Stimulated activated CD4-positive, alpha-beta T cell treated with anti-CD3 and anti-CD28 coated beads, Interleukin-1b, Interleukin-23, amount 100 ng/mL, for 4 hours (primary cell): ENCODE measurements at places on chromosomes 12 and 14.

GRCh38 chr12:2453076-2453760 is 341.6 kb upstream of the FKBP4 start:
- DNase-seq, result no peak

DNA sequence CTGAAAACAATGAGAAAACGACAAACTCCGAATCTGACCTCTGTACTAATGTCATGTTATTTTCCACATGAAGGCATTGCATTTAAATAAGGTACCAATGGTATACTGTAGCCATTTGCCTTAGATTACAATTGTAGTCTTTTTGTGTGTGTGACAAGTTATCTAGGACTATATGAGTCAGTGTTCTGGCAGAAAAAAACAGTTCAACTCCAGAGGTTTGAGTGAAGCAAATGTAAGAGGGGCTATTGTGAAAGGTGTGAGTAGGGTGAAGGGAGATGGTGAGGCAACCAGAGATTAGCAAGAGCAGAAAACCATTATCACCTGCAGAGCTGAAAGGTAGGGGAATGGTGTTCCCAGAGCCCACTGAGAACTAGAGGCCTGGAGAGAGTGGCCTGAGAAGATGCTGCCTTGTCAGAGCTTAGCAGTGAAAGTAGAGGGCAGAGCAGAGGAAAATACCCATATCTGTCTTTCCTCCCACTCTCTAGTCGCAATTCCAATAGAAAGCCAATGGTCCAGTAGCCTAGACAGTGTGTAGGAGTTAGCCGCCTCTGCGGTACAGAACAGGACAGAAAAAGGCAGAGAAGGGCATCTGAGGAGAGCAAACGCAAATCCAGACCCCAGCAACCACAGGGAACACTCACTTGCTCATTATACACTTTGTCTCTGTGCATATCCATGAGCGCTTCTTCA is 112.2 kb downstream of the DYRK2 start:
- no peak for DNase-seq

GRCh38 chr14:19947413-19948090 is 16.8 kb downstream of the OR4K1 start:
- no peak for DNase-seq

DNA sequence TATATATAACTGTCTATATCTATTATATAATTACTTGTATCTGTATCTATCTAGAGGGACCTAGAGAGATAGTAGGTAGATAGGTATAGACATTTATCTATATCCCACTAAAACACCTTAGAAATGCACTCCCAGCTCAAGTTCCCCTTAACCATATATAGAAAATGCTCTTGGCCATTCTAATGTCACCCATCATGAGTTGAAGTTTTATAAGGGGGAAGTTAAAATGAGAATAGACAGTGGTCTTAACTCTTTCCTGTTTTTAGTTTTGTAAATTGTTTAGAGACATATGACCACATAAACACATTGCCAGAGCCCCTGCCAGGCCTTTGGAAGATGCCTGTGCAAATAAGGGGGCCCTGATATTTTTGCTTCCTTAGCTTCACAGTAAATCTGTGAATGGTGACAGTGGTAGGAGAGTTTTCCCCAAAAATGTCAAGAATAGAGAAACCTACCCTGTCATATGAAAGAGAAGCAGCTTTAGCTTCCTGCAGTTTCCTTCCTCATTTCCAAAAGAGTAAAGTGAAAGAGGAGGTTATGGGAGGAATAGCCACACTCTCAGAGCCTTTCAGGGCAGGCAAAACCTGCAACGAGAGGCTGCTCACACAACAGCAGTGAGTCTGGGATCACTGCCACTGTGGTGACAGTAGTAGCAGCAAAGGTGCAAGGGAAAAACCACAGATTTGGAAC is 45.5 kb downstream of the MGST1 start:
- no peak for DNase-seq

DNA sequence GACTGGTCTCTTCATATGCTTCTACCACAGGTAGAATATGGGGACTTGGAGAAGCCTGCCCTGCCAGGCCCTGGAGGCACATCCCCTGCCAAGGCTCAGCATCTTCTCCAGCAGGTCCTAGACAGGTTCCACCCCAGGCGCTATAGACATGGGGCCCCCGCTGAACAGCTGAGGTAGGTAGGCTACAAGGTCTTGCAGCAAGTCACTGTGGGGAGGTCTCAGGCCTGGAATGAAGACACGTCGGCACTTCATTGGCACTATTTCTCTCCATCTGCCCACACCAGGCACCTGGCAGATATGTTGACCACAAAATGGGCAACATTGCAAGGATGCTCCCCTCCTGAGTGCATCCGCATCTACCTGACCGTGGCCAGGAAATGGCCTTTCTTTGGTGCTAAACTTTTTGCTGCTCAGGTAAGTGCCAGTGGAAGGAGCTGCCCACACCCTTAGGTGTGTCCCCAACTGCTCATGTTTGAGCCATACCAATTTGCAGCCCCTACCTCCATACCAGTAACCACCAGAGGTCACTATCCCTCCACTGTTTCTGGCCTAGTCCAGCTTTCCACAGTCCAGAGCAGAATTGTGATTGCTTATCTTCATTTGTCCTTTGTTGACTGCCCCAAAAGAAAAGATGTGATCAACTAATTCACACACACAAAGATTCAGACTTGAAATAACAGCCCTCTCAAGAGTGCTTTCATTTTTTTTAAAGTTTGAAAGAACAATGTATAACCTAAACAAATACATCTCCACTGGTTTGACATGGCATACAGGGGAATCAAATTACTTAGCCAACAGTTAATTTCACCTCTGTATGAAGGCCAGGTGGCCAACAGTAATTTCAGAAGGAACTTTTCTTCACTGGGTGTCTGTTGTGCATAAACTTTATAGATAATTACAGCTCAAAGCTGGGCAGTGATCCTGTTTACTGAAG is 16.1 kb downstream of the PIGH start:
- DNase-seq, result peak; percentile 18

GRCh38 chr14:93109572-93110481 is 5.9 kb downstream of the ITPK1 start:
- no peak for DNase-seq

- DNase-seq, result no peak
These were observed 408.0 kb downstream of the ZFP36L1 start for GRCh38 chr14:68384881-68385280.

DNA sequence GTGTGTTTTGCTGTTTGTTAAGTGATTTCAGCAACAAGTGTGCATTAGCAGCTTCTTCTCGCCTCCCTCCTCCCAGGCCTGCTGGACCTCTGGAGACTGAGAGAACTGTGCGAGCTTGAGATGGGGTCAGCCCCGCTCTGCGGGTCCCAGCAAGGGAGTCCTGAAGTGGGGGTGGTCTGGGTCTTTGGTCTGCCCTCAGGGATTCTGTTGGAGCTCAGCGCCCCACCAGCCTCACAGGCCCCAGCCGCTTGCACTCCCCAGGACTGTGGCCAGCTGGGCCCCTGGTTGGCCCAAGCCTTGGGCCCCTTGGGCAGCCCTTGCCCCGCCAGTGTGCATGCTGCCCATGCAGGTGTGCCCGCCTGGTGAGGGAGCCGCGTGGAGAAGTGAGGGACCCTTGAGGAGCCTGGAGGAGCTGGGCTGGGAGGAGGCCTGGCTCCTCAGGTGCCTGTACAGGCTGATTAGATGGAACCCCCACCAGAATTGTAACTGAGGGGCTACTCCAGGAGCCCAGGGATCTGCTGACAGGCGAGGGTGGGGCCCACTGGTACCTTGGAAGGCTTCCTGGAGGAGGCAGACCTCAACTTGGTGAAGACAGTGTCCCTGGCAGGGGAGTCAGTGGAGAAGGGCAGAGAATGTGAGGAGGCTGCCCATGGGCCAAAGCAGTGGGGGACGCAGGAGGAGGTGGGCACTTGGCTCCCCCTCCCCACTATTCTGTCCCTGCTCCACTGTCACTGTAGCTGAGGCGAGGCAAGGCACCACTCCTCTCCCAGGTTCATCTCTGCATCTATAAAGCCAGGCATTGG is 56.7 kb downstream of the BEGAIN start:
- DNase-seq, result no peak

- DNase-seq, result no peak
These were observed 17.6 kb downstream of the MON2 start for GRCh38 chr12:62484233-62484632.

- DNase-seq, result no peak
These were observed 64.7 kb upstream of the ZFP36L1 start for GRCh38 chr14:68857516-68858070.

- DNase-seq, result no peak
These were observed 280.2 kb downstream of the PDZRN4 start for GRCh38 chr12:41468341-41468740.

GRCh38 chr14:21185491-21185890 is 29.6 kb upstream of the OR5AU1 start:
- no peak for DNase-seq

GRCh38 chr14:69554500-69554899 is 20.2 kb downstream of the CCDC177 start:
- DNase-seq, result no peak

DNA sequence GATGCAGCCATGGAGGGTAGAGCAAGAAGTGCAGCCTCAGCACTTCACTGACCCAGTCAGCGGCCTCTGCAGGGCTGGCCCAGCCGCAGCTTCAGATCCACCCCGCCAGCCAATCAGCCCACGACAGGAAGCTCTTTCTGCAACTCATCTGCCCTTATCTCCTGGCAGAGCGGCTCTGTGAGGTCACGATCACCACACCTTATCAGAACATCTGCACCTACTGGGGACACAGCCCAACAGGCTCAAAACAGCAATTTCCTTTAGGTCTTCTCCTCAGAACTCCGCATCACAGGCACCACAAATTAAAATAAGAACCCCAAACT is 287.3 kb downstream of the BCL11B start:
- DNase-seq, result peak; percentile 30
